ENCODE measurements at places on chromosomes 6 and 20.

GRCh38 chr20:55160037-55160436 lies 684.6 kb downstream of the DOK5 start:
- peak; percentile 3 for DNase-seq

DNA sequence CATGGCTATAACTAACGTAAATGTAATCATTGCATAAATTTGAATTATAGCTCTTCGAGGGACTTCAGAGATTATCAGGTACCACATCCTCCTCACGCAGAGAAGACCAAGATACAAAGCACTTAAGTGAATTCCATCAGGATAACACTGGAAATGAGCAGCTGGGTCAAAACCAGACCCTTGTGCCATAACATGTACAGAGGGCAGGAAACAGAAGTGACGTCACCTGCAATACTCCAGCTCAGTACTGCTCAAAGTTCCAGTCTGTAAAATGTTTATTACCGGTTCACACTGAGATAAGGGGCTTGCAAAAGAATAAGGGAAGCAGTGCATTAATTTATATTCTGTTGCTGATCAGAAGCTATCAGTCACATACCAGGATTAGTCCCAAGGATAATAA lies 45.8 kb downstream of the RGS17 start:
- no peak for DNase-seq

DNA sequence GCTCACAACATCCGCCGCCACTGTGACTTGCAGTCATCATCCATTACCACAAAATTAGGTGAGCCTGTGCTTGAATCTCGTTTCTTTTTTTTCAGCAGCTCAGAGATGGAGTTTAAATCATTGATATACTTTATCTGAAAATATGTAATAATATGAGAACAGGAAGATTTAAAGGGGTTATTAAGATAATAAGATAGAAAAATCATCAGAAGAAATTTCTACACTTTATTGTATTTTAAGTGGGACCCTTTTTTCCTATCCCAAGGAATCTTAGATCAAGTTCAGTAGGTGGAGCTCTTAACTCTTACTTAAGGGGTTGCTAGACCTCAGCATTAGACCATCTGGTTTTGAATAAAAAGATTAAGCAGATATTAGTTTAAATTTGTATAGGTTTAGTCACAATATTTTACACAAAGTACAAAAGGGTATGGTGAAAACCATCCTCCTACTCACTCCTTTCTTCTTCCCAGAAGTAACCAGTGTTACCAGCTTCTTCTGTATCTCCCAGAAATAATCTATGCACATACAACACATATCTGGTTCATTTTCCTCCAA lies 9.4 kb upstream of the NCOA7 start:
- DNase-seq: peak; percentile 31

- no peak for DNase-seq
Observed at GRCh38 chr6:113211170-113211569, 646.0 kb upstream of the MARCKS start.

DNA sequence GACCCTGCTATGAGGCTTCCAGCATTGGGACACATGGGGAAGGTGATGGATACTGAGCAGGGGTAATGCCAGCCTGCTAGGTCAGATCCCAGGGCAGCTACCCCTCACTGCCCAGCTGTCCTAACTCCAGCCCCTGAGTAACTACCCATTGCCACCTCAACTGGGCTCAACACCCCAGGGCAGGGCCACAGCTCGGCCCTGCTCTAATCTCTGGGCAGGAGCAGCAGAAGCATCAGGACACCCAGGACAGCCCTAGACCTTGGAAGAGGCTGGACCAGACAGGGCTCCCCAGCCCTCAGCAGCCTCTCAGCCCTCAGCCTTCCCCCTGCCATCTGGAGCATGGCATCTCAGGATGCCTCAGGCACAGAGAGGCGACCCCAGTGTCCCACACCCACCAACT lies 67.4 kb upstream of the TOP1 start:
- DNase-seq: no peak

- DNase-seq: peak; percentile 35
Observed at GRCh38 chr6:14075095-14075503, 42.5 kb upstream of the CD83 start.

- no peak for DNase-seq
Observed at GRCh38 chr6:134453792-134454510, 136.0 kb upstream of the SGK1 start.

GRCh38 chr6:30568245-30568644 lies 3.0 kb upstream of the ABCF1 start:
- DNase-seq: no peak

GRCh38 chr6:143549221-143549948 lies 37.9 kb upstream of the FUCA2 start:
- DNase-seq: no peak

- no peak for DNase-seq
Observed at GRCh38 chr20:59988141-59988540, 29.9 kb downstream of the CDH26 start.

GRCh38 chr6:75044846-75045245 lies 161.0 kb downstream of the COL12A1 start:
- peak; percentile 70 for DNase-seq

- DNase-seq: peak; percentile 50
Observed at GRCh38 chr6:105135907-105136430, 43.8 kb downstream of the POPDC3 start.

DNA sequence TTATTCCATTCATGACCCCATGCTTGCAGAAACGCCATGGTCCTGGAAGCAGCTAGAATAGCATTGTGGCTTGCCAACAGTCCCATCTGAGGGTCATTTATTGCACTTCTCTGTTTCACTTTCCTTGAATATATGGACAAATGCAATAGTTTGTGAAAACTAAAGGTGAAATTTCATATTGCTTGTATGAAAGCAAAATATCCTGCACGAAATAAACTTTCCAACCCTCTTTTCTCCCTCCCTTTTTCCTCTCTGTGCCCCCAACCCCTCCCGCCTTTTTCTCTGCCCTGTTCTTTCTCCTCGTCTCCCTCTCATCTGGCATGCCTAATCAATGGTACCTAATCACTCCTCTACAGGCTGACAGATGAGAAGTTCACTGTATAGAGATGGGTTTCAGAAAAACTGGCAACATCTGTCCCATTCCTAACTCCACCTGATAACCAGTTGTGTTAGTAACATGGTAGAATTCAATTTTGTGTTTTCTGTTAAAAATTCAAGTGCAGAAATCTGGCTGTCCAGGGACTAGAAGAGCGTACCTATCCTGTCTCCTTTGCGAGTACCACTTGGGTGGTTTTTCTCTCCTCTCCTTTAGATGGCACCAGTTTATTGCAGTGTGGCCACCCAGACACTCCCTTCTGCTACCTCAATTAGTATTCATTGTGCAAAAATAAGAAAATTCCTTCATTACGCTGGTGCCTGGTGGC lies 198.6 kb downstream of the FOXA2 start:
- no peak for DNase-seq

DNA sequence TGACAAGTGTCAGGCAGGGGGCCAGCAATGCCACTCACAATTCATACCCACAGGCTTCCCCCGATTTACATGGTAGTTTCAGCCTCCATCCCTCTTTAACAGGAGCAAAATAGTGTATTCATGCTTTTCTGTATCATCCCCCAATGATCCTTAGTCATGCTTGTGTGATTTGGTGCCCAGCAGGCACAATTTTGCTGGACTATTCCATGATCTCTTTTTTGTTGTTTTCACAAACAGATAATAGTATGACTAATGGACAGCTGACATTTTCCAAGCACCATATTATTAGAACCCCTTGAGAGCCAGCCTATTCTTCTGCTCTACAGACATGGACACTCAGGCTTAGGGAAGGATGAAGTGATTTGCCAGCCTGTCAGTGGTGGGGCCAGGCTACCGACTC lies 128.2 kb upstream of the RIPOR2 start:
- no peak for DNase-seq

DNA sequence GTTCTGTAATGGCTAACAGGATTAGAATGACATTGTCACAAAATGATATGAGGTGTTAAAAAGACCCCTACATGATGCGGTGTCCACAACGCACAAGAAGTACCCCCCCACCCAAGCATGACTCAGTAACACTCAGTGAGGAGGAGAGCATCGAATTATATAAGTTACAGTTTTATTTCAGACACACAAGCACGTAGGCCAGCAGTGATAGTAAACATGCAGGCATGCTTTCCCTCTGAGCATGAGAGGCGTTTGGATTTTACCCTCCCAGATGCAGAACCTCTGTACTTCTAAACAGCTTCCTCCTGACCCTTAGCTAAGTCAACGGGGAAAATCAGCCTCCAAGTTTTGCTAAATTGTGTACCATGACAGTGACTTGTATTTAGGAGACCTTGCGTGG lies 23.9 kb downstream of the GNAS start:
- DNase-seq: no peak

DNA sequence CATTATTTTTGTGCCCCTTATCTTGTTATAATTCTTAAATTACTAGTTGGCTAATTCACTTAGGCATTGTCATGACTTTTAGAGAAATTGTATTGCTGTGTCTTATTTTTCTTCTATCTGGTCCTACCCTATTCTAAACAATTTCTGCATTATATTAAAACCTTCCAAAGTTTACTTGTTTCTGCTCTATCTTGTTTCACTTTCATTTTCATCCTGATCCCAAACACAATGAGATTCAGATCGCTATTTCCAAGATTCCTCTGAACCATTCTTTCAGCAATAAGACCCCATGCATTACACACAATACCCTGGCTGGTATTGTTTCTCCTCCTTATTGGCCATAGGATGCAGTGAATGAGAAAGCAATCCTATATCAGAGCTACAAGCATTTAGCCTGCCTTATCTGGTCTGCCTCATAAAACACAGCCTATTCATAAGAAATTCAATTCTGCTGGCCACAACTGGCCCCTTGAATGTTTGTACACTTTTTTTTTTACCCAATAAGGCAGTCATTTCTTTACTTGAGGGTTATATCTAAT lies 69.9 kb upstream of the POU3F2 start:
- no peak for DNase-seq

GRCh38 chr6:42694586-42694985 lies 27.8 kb downstream of the PRPH2 start:
- DNase-seq: peak; percentile 94
